Endodermal cell (in vitro differentiated cells): ENCODE measurements at places on chromosomes 12 and 14. TPM values are rescaled to one million over a fixed set of nuclear protein-coding genes. Genes with fewer than 3 reads are reported as not detected.

- no peaks in the 10 kb centered on the region for H3K36me3 ChIP-seq
- H3K27ac ChIP-seq, result no peak overlapping the region
- no peak overlapping the region for H3K4me3 ChIP-seq
- H3K27me3 ChIP-seq, result no peaks in the 10 kb centered on the region
- H3K4me1 ChIP-seq, result no peaks in the 10 kb centered on the region
These were observed 43.7 kb upstream of the ATP2B1 start for GRCh38 chr12:89752341-89752740.

DNA sequence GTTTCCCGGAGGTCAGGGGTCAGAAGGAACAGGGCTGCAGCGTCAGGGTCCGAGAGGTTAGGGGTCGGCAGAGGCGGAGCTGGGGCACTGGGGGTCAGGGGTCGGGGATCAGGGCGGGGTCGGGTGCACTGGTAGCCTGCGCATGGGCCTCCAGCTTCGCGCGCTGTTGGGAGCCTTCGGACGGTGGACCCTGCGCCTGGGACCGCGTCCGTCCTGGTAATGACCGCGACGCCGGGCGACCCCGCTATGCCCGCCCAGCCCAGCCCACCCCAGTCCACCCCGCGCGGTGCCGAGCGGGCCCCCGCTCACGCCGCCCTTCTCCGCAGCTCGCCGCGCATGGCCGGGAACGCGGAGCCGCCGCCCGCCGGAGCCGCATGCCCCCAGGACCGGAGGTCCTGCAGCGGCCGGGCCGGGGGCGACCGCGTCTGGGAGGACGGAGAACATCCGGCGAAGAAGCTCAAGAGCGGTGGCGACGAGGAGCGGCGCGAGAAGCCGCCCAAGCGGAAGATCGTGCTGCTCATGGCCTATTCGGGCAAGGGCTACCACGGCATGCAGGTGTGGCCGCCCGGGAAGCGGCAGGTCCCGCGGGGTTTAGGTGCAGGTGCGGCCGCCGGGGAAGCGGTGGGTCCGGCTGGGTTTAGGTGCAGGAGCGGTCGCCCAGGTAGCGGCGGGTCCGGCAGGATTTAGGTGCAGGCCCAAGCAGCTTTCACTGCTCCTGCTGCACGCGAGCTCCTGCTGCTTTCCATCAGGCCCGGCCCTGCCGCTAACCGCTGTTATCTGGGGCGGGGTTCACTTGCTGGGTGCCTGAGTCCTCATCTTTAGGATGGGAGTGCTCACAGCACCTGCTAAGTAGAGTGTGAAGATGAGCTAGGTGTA, 743 bp downstream of the PUS1 start:
- no peaks in the 10 kb centered on the region for H3K4me1 ChIP-seq
- no peaks in the 10 kb centered on the region for H3K27me3 ChIP-seq
- peak overlapping the region; percentile 60 for H3K27ac ChIP-seq
- H3K4me3 ChIP-seq, result peak overlapping the region; percentile 75
- peaks cover 36% of the 10 kb centered on the region for H3K36me3 ChIP-seq
- DNase-seq, result peak; percentile 82

DNA sequence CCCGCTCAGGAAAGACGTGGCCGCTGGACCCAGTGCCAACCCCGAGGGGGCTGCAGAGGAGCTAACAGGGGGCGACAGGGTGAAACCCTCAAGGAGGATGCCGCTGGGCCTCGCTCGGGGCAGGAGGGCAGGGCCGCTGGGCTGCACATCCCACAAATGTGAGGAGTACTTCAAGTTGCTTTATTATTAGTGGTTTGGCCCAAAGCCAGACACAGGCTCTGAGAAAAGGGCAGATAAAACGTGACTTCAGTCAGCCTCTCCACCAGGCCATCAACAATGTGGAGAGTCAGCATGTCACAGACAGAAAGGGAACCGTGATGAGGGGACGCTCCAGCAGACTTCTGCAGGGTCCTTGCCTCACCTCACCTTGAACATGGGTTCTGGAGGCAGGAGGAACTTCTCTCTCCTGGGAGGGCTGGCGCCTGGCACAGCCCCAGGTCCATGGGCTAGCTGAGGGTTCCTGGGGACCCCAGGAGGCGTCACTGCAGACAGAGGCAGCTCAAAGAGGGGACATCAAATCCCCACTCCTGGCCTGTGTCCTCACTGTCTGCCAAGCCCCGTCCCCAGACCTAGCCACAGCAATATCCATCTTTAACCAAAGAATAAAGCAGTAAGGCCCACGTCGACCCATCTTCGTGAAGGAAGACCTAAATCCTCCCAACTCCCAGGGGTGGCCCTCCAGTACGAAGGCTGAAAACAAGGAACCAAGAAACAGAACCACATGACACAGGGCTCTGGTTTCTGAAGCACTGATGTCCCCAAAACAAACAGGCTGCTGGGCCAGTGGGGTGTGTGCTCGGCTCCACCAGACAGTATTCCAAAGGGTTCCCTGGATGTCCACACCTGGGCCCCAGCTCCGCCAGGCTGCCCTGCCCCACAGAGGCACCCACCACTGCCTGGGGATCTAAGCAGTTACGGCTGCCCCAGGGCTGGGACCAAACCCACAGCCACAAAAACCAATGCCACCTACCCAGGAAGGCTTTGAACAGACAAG, 35.1 kb downstream of the CCDC85C start:
- H3K27ac ChIP-seq, result no peak overlapping the region
- H3K27me3 ChIP-seq, result no peaks in the 10 kb centered on the region
- H3K4me3 ChIP-seq, result no peak overlapping the region
- DNase-seq, result no peak
- H3K4me1 ChIP-seq, result peaks cover 47% of the 10 kb centered on the region

DNA sequence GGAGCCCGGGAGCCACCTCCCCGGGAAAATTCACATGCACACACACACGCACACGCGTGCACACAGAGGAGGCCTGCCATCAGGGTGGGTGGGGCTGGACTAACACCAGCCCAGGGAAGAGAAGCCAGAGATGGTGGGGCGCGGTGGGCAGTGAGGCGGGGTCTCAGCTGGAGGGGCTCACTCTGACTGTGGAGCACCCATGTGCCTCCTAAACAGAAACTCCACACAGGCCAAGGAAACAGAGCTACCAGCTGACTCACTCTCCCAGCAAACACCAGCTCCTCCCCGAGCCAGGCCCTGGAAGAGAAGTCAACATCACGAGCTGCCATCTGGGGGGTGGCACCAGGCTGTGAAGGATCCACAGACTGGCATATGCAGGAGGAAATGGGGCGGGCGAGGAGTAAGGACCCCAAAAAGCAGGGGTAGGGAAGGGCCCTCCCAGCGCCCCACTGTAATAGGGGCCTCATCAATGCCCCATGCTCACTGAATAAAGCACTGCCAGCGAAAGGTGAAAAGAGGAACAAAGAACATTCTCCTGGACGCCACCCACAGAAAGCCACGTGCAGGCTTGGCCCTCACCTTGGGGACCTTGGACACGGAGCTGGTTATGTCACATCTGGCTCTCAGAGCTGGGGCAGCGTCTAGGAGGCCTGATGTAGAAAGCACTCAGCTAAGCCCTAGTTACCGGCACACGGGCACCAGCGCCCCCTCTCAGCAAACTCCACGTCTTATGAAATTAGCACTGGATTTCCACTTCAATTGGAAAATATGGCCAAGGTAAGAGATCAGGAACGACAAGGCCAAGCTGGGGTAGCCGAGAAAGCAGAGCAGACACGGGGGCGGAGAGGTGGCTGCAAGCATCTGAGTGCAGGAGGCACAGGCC, 8.4 kb upstream of the INF2 start:
- H3K4me1 ChIP-seq, result peaks cover 27% of the 10 kb centered on the region
- H3K27ac ChIP-seq, result no peak overlapping the region
- no peaks in the 10 kb centered on the region for H3K27me3 ChIP-seq

Gene SELPLG
- 0.35 TPM in 1 of 3 replicates, not detected in the others for total RNA-seq
